ENCODE measurements at places on chromosomes 7 and 10.

GRCh38 chr10:93383562-93383981 lies 98.6 kb downstream of the MYOF start:
- peak; percentile 96 for DNase-seq

- DNase-seq, result no peak
Measured at GRCh38 chr10:27564398-27564797, 60.3 kb downstream of the RAB18 start.

- DNase-seq, result no peak
Measured at GRCh38 chr7:2066251-2066919, 166.4 kb downstream of the MAD1L1 start.

DNA sequence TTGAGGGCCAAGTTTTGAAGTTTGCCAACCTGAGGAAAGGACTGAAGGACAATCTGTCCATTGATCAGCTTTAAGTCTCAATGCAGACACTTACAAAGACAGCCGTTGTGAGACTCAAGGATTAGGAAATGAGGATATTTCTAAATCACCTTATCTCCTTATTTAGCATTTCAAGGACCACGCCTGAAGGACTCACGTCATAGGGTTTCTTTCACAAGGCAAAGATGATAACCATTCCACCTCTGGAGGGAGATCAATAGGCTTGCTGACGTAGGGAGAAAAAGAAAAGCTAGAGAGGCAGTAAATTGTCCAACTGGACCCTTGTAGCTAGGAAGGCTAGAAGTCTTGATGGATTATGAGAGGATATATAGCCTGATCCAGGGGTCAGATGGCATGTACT lies 3.3 kb upstream of the ASB4 start:
- DNase-seq, result no peak

DNA sequence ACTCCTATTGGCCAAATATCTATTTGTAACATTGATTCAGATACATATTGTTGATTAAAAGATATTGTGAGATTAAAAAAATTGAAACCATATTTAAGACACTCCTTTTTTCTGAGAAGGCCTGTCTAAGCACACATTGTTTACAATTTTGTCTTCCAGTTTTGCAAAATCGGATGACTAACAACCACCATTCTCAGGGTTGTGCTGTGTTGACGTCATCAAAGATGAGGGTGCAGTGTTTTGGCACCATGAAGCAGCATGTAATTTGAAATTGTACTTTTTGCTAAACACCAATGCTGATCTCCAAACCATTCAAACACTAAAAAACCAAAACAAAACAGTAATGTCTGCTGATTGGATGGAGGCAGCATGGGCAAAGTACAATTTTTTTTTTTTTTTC lies 7.4 kb downstream of the CREB5 start:
- peak; percentile 71 for DNase-seq

DNA sequence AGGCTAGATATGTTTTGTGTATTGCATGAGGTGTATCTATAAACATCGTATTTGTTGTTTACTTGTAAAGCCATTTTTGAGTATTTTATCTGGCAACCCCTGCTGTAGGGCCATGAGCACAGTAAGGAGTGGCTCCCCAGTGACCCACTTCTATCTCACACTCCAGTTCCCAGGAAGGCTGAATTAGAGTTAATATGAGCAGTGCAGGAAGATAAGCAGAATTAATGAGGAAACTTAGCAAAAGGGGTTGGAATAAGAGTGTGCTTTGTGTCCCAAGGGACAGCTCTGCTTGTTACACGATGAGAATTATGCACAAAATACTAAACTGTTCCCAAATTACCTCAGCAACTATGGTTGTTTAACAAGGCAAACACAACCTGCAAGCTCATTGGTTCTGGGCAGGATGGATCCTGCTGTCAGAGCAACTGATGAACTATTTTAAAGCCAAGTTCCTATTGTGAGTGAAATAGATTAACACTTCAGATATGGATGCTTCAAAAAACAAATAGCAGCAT lies 1005.8 kb downstream of the NRG3 start:
- no peak for DNase-seq
